ENCODE measurements at places on chromosomes 7 and 10. TPM values are rescaled to one million over a fixed set of nuclear protein-coding genes. Genes with fewer than 3 reads are reported as not detected.

SLC35B4 gene
- polyA plus RNA-seq, result 22.9 TPM

ASAH2 gene
- 2.5 TPM for polyA plus RNA-seq

DNA sequence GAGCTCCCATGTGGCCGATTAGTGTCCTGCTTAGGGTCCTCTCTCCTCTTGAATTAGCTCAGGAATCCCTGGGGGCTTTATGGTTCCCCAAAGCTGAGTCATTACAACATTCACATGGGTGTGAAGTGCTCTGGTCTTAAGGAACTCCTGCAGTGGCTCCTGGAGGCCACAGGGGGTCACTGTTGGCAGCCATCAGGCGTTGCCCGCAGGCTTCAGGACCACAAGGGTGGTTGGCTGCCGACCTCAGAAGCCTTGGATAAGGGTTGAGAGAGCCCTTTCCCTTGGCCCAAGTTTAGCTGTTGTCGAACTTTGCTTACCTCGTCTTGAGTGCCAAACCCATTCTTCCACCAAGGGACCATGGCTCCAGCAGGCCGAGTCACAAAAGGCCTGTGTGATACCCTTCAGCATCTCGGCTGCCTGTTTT lies 61.7 kb downstream of the SH2D4B start:
- peak; percentile 43 for DNase-seq

DNA sequence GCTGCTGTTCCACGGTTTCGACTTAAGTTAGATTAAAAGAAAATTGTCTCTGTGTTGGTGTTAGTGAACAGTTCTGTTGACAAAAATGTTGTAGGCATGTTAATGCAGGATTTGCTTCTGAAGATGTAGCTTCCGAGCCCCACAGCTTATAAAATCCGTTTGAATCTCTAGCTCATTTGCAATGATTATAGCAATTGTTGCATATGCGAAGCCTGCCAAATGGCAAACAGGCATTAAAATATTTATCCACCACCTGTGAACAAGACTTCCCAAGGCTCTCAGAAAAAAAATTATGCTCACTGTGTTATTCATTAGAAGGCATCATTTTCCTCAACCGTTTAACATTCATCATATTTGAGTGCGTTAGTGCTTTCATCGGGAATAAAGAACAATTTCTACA lies 14.3 kb downstream of the CFAP58 start:
- no peak for DNase-seq

- DNase-seq, result no peak
Measured at GRCh38 chr10:21764466-21765189, 230.6 kb downstream of the MLLT10 start.

GRCh38 chr7:150799741-150800580 lies at the start of gene TMEM176B:
TMEM176B (minus strand) TSS chr7:150800364; CDS start chr7:150796569, 3,795 bp downstream.
- no peak for DNase-seq

MYL10 gene
- polyA plus RNA-seq, result 0.18 TPM

DNA sequence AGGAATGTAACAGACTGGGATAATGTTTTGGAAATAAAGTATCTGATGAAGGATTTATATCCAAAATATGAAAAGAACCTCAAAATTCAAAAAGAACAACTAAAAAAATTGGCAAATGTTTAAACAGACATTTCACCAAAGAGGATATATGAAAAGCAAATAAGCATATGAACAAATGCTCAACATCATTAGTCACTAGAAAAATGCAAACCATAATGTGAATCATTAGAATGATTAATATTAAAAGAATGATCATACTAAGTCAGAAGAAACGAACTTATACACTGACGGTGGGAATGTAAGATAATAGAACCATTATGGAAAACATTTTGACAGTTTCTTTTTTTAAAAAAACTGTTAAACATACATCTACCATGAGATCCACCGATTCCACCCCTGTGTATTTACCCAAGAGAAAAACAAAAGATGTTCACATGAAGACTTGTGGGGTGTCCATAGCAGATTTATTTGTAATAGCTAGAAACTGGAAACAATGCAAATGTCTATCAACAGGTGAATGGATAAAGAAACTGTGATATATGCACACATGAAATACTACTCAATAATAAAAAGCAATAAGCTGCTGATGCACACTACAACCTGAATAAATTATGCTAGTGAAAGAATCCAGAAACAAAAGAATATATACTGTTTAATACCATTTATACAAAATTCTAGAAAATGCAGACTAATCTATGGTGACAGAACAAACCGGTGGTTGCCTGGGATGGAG lies 35.7 kb downstream of the PRKG1 start:
- DNase-seq, result no peak

DNA sequence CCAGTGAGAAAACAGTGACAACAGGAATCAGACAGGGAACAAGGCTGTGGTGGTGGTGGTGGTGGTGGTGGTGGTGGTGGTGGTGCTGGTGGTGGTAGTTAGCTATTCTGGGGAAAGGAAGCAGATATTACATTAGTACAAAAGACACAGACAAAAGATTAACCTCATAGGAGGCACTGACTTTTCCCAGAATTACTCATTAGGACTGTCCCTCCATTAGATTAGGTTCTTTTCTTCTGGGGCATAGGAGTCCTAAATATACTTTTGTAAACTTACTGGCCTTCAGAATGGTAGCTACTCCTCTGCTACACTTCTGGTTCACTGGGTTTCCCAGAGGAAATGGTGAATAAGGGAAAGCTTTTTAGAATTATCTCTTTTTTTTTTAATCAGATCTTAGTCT lies 156.6 kb upstream of the SEMA3D start:
- DNase-seq, result no peak

DNA sequence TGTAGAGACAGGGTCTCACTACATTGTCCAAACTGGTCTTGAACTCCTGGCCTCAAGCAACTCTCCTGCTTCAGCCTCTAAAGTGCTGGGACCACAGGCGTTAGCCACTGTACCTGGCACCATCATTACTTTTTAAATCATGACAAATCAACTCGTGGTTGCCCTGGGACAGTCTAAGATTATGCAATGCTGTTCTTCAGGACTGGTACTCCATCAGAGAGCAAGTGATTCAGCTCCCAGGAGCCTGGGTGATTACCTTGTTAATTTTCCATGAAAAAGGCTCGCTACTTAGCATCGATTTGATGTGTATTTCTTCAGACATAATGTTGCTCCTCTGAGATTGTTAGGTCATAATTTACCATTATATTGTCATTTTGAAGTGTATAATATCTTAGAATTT lies 158.9 kb upstream of the STEAP4 start:
- no peak for DNase-seq

- no peak for DNase-seq
Measured at GRCh38 chr7:141702047-141702567, at the start of gene DENND11. DENND11 (minus strand) TSS chr7:141702166; CDS start chr7:141702153, 13 bp downstream.

- DNase-seq, result no peak
Measured at GRCh38 chr7:30027740-30028215, 434 bp upstream of the PLEKHA8 start.

- DNase-seq, result peak; percentile 88
Measured at GRCh38 chr7:5665094-5666025, 116.1 kb downstream of the RNF216 start.
